ENCODE measurements at places on chromosomes 7 and 10.
A peak's percentile ranks its signal among the peaks of the same experiment; 100 is the strongest.

DNA sequence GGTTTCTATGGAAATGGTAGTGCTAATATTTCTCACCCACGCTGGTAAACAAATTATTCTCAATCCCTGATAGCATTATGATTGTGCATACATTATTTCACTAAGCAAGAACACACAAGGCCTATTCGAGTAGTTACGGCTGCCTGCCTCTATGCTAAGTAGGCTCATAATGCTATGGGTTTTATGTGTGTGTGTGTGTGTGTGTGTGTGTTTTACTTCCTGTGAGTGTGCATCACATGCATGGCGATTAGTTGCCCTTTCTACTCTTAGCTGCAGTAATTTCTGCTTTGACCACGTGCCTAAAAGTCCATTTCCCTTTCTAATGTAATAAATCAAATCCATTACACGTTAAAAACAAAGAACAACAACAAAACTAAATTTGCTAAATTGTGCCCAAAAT, 117.0 kb downstream of the CHCHD3 start:
- peak; percentile 53 for DNase-seq

DNA sequence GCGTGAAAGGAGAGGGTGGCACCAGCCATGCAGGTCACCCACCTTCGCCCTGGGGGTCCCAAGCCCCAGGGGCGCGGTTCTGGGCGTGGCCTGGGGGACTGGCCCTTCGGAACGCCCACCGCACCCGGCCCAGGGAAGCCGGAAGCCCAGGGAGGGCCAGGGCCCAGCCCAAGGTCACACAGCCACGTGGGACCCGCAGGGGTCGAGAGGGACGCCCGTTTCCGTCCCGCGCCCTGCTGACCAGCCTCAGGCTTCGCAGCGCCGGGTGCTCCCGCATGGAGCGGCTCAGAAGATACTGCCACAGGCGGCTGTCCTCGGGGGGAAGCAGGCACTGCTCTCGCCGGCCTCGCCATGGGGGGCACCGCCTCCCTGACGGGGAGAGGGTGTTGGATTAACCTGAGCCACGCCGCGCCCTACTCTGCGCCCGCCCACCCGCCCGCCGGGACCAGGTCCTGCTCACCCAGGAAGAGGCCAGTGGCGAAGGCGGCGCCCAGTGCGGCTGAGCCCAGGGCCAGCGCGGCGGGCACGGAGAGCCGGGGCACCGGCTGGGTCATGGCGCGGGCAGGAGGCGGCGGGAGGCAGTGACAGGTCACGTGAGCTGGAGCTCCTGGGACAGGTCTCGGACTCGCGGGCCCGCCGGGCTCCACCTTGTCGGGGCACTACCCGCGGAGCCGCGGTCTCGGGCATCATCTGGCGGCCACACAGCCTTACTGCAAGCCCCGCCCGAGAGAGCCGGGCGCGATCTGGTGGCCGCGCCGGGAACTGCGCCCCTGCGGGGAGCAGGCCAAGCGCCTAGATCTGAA, at the start of gene COMTD1:
Gene COMTD1 (minus strand): TSS at position 583 of the 803 bp plus-strand sequence. CDS start 29 bp downstream, at position 554.
- peak; percentile 92 for DNase-seq

DNA sequence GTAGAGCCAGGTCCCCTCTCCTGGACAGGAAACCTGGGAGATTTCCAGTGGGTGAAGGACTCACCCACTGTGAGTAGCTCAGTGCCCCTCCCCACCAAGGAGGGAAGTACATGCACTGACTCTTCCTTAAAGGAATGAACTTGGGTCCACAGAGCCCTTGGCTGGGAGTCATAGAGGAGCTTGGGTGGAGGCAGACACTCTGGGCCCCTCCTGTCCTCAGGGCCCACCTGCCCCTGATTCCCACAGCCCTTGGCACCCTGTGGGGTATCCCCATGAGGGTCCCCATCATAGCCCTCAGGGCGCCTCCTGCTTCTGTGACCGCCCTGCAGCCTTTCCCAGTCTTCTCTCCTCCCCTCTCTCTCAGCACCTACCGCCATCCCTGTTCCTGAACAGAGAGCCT, 3.7 kb downstream of the EN2 start:
- DNase-seq: no peak

DNA sequence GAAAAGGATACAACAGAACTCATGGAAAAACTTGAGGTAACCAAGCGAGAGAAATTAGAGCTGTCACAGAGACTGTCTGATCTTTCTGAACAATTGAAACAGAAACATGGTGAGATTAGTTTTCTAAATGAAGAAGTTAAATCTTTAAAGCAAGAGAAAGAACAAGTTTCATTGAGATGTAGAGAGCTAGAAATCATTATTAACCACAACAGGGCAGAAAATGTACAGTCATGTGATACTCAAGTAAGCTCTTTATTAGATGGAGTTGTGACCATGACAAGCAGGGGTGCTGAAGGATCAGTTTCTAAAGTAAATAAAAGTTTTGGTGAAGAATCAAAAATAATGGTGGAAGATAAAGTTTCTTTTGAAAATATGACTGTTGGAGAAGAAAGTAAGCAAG, 62.1 kb downstream of the AKAP9 start:
- no peak for DNase-seq

DNA sequence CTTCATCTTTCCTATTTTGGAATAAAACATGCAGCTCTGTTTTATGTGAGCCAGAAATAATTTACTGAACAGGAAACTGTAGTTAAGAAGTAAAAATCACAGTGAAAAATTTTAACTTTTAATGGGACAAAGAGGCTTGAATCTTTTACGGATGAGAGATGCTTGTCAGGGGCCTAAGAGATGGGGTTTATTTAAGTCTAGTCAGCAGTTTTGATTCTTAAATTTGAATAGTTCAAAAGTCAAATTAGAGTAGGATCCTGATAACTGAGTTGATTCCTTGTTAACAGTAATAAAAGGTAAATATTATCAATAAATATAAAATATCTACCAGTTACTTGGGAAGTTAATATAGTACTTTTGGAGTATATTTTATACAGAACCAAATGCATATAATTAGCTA, 24.9 kb upstream of the CD36 start:
- no peak for DNase-seq

GRCh38 chr7:155418941-155419755, 38.8 kb upstream of the EN2 start:
- no peak for DNase-seq

DNA sequence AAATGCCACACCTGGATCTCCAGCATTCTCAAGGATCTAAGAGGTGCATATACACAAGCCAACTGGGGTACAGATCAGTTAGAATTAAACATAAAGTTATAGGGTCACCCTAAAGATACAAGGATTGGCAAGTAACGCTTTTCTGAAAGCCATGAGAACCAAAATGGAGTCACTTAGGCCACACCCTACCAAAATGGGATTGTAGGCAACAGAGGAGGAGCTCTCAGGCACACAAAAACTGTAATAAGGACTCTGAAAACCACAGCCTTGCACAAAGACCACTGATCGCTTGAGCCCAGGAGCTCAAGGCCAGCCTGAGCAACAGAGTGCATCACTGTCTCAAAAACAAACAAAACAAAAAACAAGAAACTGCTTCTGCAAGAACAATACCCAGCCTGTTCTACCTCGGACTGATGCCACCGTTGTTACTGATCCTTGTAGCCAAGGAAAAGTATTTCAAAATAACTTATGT, 35.5 kb downstream of the SVOPL start:
- DNase-seq: no peak

DNA sequence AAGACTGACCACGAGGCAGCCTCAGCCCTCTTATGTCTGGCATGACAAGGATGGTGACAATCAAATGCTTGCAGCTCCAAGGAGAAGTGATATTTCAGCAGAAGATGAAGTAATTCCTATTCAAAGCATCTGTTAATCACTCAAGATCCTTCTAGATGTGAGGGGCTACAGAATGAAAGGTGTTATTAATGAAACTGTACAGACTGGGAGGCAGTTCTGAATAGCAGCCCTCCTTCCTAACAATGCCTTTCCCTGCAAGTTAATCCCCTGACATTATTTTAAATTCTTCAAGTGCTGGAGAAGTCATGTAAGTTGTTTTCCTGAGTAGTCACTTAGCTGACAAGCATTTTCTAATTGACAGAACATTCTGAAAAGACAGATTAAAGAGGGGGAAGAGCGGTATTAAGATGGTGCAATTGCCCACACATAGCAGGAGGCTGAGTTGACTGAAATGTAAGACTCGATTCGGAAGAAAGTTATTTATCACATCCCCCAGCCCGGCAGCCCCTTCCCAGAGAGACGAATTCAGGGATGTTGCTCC, 300.8 kb downstream of the GRID1 start:
- no peak for DNase-seq

- DNase-seq: no peak
Measured at GRCh38 chr7:129468087-129468486, 33.9 kb downstream of the STRIP2 start.

- DNase-seq: no peak
Measured at GRCh38 chr7:137731436-137731835, 115.3 kb downstream of the DGKI start.

GRCh38 chr7:83394776-83395175, 232.1 kb upstream of the PCLO start:
- no peak for DNase-seq

DNA sequence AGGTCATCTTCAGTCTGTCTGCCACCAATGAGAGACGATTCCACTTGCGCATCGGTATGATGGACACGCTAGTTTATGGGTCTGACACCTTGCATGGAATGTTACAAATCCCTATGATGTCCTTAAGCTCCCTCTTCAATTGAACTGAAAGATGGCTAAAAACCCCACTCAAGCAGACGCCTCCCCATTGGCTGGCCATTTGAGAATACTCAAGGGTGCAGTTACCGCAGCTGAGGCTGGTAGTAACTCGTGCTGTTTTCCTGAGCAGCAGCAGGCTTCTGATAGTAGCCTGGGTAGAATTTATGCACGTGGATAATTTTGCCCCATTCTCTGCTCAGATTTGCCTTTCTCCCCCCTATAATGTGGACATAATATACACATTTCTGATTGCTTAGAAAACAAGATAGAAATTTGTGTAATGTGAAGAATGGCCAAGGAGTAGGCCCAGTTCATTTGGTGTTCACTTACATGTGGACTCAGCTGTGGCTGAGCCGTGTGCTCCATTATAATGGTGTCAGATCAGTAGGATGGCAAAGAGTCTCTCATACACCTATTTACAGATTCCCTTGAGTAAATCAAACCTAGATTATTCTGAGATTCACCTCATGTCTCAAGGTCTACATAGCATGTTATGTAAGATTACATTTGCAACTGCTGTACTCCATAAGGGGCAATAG, 142.8 kb downstream of the HIBADH start:
- no peak for DNase-seq

DNA sequence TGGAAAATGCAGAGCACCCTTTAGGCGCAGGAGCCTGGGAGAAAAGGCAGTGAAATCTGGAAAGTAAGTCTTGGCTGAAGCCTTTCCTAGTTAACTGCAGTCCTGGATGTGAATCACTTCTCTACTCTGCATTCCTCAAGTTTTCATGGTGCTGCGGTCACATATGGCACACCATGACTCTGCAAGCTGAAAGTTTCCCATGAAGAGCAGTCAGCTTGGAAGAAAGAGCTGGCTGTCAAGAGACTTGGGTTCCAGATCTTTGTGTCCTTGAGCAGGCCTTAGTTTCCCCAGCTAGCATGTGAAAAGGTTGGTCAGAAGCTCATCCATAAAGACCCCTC, 548.3 kb downstream of the SORCS3 start:
- DNase-seq: no peak

GRCh38 chr10:71281646-71282322, 37.3 kb upstream of the SLC29A3 start:
- no peak for DNase-seq

DNA sequence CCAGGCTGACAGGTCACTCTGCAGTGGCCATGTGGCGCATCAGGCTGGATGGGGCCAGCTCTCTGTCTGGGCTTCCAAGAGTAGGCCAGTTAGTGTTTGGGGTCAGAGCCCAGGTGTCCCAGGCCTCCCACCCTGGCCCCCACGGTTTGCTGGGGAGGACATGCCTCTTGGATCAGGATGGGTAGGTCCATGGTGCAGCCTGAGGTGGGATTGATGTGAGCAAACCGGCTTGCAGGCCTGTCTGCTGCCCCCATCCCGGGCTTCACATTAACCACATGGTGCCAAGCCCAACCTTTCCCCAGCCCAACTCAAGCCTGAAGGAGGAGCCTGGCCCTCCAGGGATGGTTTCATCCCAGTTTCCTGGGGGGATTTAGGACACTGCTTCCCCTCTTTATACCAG, 39.2 kb downstream of the LDB3 start:
- no peak for DNase-seq

DNA sequence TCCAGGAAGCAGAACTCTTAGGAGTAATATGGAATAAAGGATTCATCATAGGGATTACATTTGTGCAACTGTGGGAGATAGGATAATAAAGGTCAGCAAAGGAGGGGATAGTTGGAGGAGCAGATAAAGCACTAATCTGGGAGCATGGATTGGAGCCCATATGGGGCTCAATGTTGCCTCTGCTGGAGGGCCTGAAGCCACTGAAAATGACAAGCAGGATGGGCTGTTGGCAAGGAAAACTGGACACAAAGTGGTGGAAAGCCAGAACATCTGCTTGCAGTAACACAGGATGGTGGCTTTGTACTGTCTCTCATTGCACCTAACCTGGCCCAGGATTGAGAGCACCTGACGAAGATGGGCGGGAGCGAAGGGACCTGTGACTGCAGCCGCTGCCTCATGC, 15.0 kb upstream of the COMMD3 start:
- no peak for DNase-seq

Data from suppressor macrophage treated with lipopolysaccharide for 4 hours (primary cell).